Uterus (tissue), 4 donors: ENCODE measurements at places on chromosomes 6 and 20. TPM values are rescaled to one million over a fixed set of nuclear protein-coding genes. Genes with fewer than 3 reads are reported as not detected.
A peak's percentile ranks its signal among the peaks of the same experiment; 100 is the strongest.

DNA sequence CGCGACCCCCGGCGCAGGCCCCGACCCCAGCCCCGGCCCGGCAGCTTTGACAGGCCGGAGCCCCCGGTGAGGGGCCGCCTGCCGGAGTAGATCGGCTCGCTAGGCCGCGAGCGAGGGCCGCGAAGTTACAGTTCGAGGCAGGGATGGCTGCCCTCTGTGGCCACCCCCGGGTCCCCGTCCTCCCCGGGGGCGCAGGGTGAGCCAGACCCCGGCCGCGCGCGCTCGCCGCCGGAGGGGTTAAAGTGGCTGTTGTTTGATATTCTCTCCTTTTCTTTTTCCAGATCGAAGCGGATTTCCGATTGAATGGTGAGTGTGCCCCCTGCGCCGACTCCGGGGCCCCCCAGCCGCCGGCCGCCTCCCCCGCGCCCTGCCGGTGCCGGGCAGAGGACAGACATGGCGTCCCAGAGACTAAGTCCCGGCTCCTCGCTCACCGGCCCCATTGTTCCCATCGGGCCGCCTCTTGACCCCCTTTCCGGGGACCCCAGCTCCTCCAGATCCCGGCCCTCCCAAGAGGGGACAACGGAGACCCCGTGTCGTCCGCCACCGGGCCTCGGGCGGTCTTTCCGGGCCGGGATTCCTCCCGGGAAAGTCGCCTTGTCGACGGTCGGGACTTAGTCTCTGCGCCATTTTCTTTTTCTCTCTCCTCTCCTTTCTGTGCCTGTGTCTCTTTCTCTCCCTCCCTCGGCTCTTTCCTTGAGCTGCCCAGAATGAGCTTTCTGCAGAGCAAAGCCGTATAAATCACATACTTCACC lies 704 bp downstream of the TOP1 start:
- peaks cover 8% of the 10 kb centered on the region for H3K4me1 ChIP-seq
- H3K36me3 ChIP-seq, result no peaks in the 10 kb centered on the region
- peak; percentile 36 for DNase-seq
- H3K27me3 ChIP-seq, result no peaks in the 10 kb centered on the region
- peak overlapping the region; percentile 74 for H3K4me3 ChIP-seq

DNA sequence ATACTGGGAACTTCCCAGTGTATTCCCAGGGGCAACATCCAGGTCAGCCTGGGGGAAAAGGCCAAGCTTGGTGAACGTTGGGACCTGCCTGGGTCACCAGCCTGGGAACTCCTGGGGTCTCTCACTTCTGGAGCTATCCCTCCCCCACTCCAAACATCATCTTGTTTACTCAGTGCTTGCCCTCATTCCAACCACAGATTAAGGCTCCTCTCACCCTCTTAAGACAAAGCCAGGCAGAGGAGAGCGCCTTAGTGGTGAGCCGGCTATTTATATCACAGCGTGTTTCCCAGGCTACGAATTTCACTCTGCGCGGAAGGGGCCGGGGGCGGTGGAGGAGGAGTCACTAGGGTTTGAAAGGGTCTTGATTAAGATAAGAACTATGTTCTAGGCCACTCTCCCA lies 12.1 kb downstream of the PRPH2 start:
- H3K36me3 ChIP-seq, result no peaks in the 10 kb centered on the region
- H3K27ac ChIP-seq, result no peak overlapping the region
- DNase-seq, result no peak
- no peaks in the 10 kb centered on the region for H3K27me3 ChIP-seq

DNA sequence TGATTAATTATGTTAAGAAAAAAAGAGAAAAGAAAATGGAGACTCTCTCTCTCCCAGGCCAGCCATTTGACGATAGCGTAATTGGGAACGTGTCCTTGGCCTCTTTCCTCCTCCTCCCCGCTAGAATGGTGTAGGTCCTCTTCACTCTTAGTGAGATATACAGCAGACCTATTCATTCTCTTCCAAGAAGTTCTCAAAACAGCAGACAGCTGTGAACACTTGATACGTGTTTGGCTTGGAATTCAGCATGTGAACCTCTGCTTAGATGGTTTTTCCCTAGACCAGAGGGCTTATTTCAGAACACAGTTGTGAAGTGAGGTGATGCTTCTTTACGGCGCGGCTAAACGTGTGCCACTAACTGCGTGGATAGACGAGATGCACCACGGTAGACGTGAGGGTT lies 32.6 kb upstream of the TULP4 start:
- no peaks in the 10 kb centered on the region for H3K27me3 ChIP-seq
- no peak overlapping the region for H3K4me3 ChIP-seq
- H3K36me3 ChIP-seq, result no peaks in the 10 kb centered on the region
- DNase-seq, result peak; percentile 43
- H3K27ac ChIP-seq, result peak overlapping the region; percentile 55
- H3K4me1 ChIP-seq, result peaks cover 8% of the 10 kb centered on the region

The HLA-DQB1 gene
- total RNA-seq, result 17.9 TPM

The CLIC5 gene
- total RNA-seq, result 5.1 TPM

DNA sequence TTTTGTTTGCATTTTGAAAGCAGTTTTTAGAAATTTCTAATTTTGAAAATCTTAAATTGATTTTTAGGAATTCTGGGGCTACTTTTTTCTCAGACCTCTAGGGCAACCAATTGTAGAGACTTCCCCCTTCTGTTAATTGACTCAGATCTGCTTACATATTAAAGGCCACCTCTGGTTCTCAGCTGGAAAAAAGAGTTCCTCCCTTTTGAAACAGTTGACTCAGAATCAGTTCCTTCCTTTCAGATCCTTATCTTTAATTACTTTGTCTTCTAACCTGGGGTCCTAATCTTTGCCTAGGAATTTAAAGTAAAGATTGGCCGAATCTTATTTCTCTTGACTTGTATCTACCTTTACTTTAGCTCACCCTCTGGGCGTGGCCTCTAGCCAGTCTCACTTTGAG lies 146.8 kb downstream of the LAMA2 start:
- H3K4me3 ChIP-seq, result no peak overlapping the region
- H3K36me3 ChIP-seq, result no peaks in the 10 kb centered on the region
- H3K4me1 ChIP-seq, result no peaks in the 10 kb centered on the region
- DNase-seq, result no peak

The KCNK15 gene
- 0.26 TPM for total RNA-seq

The FILIP1 gene
- 9.9 TPM for total RNA-seq

DNA sequence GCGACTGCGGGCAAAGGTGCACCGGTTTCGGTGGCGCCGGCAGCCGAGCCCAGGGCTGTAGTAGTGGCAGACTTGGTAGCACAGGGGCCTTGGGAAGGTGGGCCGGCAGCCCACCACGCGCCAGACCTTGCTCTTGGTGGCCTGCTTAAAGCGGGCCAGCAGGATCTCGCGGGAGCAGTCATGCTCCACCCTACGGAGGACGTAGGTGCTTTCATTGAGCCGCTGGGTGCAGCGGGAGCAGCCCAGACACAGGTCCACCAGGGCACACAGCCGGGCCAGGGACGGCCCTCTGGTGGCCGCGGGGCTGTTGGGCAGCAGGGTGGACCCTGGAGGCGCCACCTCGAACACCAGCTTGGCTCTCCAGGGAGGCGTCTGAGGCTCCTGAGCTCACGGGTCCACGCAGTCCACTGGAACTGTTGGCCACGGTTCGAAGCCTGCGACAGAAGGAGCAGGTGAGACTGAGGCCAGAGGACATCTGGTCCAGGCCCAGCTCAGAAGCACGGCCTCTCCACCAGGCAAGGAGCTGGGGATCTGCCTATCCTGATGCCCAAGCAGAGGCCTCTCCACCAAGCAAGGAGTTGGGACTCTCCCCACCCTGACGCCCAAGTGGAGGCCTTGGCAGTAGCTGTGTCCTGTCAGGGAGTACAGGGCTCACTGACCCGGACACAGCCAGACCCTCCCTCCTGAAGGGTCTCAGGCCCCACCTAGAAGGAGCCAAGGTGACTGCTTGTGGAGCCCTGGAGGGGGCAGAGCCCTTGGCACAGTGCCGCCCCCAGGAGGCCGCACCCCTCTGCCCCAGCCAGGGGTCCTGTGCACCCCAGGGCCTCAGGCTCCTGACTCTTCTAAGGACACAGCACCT lies 1.0 kb downstream of the HELZ2 start:
- H3K4me3 ChIP-seq, result peak overlapping the region; percentile 85
- H3K4me1 ChIP-seq, result peaks cover 6% of the 10 kb centered on the region
- H3K36me3 ChIP-seq, result no peaks in the 10 kb centered on the region
- no peak for DNase-seq
- peak overlapping the region; percentile 78 for H3K27ac ChIP-seq

DNA sequence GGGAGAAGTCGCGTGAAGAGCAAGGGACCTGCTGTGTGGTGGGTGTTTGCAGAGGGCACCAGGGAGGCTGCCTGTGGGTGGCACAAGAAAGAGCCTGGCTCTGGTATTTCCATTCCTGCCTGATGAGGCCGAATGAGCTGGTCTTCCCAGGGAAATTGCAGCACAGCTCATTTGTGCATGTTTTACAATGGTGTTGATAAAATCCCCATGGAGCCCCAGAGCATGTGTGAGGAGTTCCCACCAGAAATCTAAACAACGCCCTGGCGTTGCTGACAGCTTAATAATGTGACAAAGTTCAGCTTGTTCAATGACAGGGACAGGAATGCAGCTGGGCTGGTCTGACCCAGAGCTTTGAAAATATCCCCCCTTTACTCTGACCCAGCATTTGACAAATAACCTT lies 135.5 kb downstream of the CLIC5 start:
- H3K4me3 ChIP-seq, result no peak overlapping the region
- H3K36me3 ChIP-seq, result no peaks in the 10 kb centered on the region
- H3K4me1 ChIP-seq, result no peaks in the 10 kb centered on the region

- H3K27me3 ChIP-seq, result no peaks in the 10 kb centered on the region
- H3K4me3 ChIP-seq, result no peak overlapping the region
- DNase-seq, result no peak
- H3K36me3 ChIP-seq, result no peaks in the 10 kb centered on the region
- no peaks in the 10 kb centered on the region for H3K4me1 ChIP-seq
- no peak overlapping the region for H3K27ac ChIP-seq
Measured at GRCh38 chr6:139486476-139486799, 112.0 kb upstream of the CITED2 start.

- no peaks in the 10 kb centered on the region for H3K36me3 ChIP-seq
- DNase-seq, result peak; percentile 66
- peak overlapping the region; percentile 84 for H3K4me3 ChIP-seq
- no peaks in the 10 kb centered on the region for H3K4me1 ChIP-seq
- peak overlapping the region; percentile 97 for H3K27ac ChIP-seq
- H3K27me3 ChIP-seq, result no peaks in the 10 kb centered on the region
Measured at GRCh38 chr6:21594416-21595281, 1.1 kb downstream of the SOX4 start.

- H3K27me3 ChIP-seq, result no peaks in the 10 kb centered on the region
- H3K4me1 ChIP-seq, result peaks cover 5% of the 10 kb centered on the region
- DNase-seq, result no peak
- H3K27ac ChIP-seq, result peak overlapping the region; percentile 69
- no peak overlapping the region for H3K4me3 ChIP-seq
Measured at GRCh38 chr6:154538640-154539191, 28.2 kb upstream of the CNKSR3 start.

DNA sequence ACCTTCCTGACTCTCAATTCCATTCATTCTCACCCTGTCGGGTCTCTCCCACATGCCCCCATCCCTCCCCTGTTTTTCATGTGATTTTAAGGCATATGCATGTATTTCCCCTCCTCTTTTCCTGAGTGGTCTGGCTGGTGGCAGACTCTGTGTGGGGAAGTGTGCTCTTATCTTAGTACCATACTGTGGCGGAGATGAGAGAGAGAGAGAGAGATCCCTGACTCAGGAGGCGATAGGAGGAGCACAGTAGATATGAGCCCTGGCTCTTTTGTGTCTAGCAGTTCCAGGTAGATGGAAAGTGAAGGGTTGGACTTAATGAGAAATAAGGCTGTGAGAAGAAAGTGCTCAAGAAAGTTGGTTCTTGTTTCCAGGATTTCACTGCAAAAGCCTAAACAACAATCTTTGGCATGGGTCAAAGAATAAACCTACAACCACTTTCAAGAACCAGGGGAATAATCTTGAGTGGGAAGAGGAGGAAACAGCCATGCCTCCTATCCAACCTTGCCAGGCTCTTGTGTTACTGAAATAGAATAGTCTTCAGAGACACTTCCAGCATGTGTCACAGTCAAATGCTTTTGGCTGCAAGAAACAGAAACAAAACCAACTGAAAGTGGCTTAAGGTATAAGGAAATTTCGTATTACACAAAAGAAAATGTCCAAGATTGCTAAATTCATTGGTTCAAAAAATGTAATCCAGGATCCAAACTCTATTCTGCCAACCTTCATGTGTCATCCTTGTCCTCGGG lies 123.8 kb upstream of the MYLIP start:
- no peaks in the 10 kb centered on the region for H3K4me1 ChIP-seq
- H3K27me3 ChIP-seq, result no peaks in the 10 kb centered on the region
- DNase-seq, result no peak
- H3K36me3 ChIP-seq, result no peaks in the 10 kb centered on the region

The GRM4 gene
- total RNA-seq, result 2.2 TPM

The TUBB2B gene
- total RNA-seq, result 80.7 TPM

- no peak overlapping the region for H3K4me3 ChIP-seq
- H3K36me3 ChIP-seq, result no peaks in the 10 kb centered on the region
- no peak overlapping the region for H3K27ac ChIP-seq
Measured at GRCh38 chr6:133396984-133397348, 155.8 kb downstream of the EYA4 start.

- DNase-seq, result no peak
- H3K27ac ChIP-seq, result peak overlapping the region; percentile 44
- no peaks in the 10 kb centered on the region for H3K36me3 ChIP-seq
- no peaks in the 10 kb centered on the region for H3K27me3 ChIP-seq
- no peak overlapping the region for H3K4me3 ChIP-seq
Measured at GRCh38 chr6:42405021-42405420, 46.7 kb downstream of the TRERF1 start.

The PRDM13 gene
- not detected for total RNA-seq

The JPH2 gene
- 133 TPM for total RNA-seq

The LAMP5 gene
- total RNA-seq, result not detected

- no peaks in the 10 kb centered on the region for H3K4me1 ChIP-seq
- DNase-seq, result no peak
- no peaks in the 10 kb centered on the region for H3K27me3 ChIP-seq
- H3K27ac ChIP-seq, result no peak overlapping the region
- no peaks in the 10 kb centered on the region for H3K36me3 ChIP-seq
- no peak overlapping the region for H3K4me3 ChIP-seq
Measured at GRCh38 chr20:8547035-8547650, 415.1 kb downstream of the PLCB1 start.

DNA sequence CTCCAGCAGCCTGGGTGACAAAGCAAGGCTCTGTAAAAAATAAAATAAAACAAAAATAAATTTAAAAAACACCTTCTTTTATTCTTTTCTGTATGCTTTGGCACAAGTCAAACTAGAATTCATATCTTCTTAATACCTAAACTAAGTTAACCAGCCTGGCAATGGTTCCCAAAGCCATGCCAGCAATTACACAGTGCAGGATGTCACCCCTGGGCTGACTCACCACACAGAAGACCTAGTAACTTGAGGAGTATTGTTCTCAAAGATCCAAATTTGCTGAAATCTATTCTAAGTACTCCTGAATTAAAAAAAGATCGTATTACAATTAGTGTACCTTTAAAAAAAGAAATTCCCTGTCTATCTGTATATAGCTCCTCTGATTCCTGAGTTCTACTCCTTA lies 162.7 kb upstream of the SGK1 start:
- no peak overlapping the region for H3K27ac ChIP-seq
- DNase-seq, result no peak
- no peaks in the 10 kb centered on the region for H3K36me3 ChIP-seq
- H3K4me3 ChIP-seq, result no peak overlapping the region
- no peaks in the 10 kb centered on the region for H3K4me1 ChIP-seq
- H3K27me3 ChIP-seq, result no peaks in the 10 kb centered on the region
